ENCODE measurements at places on chromosomes 2 and 18.

DNA sequence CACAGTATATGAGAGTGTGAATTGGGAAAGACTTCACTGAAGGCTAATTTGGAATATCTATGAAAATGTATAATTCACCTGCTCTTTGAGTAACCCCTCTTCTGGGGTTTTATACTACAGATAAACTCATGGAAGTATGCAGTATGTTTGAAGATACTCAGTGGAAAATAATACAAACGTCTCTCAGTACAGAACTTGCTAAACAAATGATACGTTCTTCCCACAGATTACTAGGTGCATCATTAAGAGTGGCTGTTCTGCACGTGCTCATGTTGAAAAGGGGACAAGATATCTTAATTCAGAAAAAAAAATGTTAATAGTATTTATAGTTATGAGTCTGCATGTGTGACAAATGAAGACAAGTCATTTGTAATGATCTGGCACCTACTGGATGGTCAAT, 70.2 kb upstream of the EPAS1 start:
- no peak for DNase-seq

GRCh38 chr2:217911283-217912097, 91.3 kb downstream of the TNS1 start:
- no peak for DNase-seq

GRCh38 chr2:235343869-235344268, 150.0 kb upstream of the AGAP1 start:
- no peak for DNase-seq

GRCh38 chr2:69306822-69307578, 80.0 kb downstream of the GFPT1 start:
- peak; percentile 80 for DNase-seq

GRCh38 chr2:172710584-172711047, 25.0 kb upstream of the RAPGEF4 start:
- peak; percentile 14 for DNase-seq

- no peak for DNase-seq
Measured at GRCh38 chr2:216490061-216490460, 8.6 kb upstream of the RPL37A start.

DNA sequence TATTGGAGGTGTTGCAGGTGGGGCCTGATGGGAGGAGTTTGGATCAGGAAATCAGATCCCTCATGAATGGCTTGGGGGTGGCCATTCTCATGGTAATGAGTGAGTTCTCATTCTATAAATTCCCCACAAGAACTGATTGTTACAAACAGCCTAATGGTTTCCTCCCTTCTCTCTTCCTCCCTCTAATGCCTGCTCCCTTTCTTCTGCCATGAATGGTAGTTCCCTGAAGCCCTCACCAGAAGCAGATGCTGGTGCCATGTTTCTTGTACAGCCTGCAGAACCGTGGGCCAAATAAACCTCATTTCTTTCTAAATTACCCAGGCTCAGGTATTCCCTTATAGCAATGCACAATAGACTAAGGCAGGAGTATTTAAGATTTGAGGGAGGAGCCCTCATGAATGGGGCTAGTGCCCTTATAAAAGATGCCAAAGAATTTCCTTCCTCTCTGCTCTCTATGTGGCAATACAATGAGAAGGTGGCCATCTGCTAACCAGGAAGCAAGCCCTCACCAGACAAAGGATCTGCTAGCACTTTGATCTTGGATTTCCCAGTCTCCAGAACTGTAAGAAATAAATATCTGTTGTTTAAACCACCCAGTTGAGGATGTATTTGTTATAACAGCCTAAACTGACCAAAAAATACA, 251.8 kb downstream of the ZEB2 start:
- no peak for DNase-seq

DNA sequence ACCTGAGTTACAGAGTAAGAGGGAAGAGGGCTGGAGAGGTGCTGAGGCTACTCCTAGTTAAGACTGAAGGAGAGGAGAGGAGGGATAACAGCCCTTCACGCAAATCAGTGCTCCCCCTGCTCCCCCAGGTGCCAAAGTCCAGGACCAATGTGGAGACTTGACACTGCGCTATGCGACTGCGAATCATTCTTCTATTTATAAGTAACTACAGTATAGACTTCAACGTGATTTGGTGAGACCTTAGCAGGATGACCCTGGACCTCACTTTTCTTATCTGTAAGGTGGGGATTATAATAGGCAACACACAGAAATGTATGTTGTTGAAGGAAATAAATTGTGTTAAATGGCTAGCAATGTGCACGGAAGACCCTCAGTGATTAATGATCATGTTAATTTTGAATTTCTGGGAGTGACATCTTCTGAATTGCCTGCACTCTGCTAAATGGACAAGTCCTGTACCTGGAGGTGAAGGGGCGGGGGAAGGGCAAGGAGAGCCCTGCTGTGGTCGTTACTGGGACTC, 11.0 kb downstream of the EN1 start:
- DNase-seq: no peak

DNA sequence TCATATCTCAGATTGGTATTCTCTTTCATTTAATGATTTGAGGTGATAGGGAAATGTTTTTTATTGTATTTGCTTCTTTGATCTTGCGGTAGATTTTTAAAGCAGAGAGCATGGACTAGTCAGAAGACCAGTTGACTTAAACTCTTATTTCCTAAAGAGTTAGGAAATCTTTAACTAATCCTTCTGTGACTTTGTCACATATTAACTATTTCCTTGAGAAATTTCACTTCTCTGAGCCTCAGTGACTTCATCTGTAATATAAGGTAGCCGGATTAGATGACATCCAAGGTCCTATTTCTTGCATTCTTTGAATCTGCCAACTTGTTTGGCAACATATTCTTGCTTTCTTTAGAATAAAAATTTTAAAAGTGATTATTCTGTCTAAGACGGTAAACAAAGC, 55.6 kb downstream of the MTX2 start:
- no peak for DNase-seq

- DNase-seq: no peak
Measured at GRCh38 chr2:238712011-238712410, 135.9 kb upstream of the TWIST2 start.

DNA sequence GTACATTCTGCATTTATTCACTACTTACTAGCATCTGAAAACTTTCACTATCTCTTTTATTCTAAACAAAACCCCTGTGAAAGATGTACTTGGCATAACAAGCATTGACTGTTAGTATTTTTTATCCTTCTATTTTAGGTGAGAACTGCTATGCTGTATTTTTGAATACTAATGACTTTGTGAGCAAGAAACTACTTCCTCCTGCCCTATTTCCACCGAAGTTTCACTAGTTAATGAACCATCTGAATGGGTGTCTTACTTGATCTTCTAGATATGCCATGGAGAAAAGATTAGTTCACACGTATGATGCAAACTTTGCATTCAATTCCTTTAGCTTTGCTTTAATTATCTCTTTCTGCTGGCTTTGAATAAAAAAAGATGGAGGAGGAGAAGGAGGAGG, 68.1 kb downstream of the EPHA4 start:
- no peak for DNase-seq

DNA sequence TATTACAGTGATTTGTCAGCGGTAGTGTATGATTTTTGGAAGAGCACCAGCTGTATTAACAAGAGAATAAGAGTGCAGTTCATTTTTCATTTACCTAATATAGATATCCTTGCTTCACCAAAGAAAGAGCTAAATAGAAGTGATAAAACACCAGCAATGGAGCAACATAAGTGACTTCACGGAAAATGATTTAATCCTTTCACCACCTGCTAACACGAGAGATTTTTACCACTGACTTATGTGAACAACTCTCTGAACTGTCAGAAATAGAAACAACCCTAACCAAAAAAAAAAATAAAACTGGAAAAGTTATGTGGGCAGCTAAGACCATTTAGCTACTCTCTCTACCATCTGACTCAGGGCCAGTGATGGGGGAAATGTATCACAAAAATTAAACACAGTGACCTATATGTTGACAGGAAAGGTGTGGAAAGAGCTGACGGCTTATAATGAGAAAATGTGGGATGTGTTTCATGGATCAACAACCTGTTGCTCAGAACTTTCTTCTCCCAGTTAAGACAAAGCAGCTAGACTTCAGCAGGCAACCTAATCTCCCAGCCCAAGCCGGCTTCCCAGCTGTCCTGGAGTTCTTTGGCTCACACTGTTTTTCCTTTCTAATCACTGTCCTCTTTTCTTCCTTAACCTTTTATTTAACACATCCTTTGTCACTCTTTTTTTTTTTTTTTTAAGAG, 272.7 kb downstream of the SS18 start:
- DNase-seq: no peak

DNA sequence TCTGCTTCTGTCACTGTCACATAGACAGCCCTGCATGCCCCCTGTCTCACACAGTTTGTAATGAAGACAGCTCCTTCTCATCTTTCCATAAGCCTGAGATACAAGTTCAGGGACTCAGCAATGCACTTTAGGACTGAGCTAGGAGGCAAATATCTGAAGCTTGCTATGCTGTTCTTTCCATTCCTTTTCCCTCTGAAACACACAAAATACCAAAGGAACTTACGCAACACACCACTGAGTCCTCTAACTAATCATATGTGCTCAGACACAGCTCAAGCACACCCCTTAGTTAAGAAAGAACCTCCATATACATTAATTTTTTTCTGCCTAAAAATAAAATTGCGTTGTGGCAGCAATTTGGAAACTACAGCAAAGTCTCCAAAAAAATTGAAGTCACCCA, 17.9 kb downstream of the SERPINB8 start:
- no peak for DNase-seq

GRCh38 chr2:7943446-7943845, 738.4 kb upstream of the ID2 start:
- DNase-seq: no peak
